ENCODE measurements at places on chromosomes 2 and 18.

GRCh38 chr2:213224366-213224765 lies 59.9 kb upstream of the SPAG16 start:
- DNase-seq, result no peak

DNA sequence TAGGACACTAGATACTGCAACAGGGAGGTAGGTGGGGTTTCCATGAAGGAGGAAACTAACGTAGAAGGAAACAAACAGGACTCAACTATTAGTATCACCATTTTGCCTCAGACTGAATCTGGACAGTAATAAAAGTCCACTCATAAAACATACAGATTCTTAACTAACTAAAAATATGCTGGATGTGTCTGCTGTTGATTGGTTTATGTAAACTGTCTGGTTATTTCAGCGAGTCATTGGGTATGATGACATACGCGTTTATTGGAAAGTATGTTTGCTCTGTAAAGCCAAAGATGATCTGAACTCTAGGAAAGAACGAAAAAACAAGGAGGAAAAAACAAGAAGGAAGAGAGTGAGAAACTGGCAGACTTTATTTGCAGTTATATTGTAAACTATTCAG lies 1816.1 kb upstream of the LRRTM1 start:
- no peak for DNase-seq

- no peak for DNase-seq
These were observed 15.4 kb downstream of the METTL4 start for GRCh38 chr18:2555895-2556294.

- no peak for DNase-seq
These were observed 271.5 kb upstream of the LYPD1 start for GRCh38 chr2:132941296-132942020.

DNA sequence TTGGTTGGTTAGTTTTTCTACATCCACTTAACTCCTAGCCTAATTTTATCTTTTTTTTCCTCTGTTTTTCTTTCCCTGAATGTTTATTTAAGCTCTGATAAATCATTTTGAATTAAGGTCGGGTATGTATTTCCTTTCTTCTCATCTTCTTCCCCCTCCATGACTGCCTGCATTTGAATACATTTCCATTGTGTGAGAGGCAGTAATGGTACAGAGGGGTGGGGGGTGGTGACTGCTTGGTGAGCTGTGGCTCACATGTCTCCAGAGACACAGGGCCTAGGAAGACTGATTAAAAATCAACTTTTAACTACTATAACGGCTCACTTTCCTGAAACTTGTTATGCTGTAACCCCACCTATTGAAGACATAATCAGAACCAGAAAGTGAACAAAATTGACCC lies 58.0 kb downstream of the NEDD4L start:
- no peak for DNase-seq

DNA sequence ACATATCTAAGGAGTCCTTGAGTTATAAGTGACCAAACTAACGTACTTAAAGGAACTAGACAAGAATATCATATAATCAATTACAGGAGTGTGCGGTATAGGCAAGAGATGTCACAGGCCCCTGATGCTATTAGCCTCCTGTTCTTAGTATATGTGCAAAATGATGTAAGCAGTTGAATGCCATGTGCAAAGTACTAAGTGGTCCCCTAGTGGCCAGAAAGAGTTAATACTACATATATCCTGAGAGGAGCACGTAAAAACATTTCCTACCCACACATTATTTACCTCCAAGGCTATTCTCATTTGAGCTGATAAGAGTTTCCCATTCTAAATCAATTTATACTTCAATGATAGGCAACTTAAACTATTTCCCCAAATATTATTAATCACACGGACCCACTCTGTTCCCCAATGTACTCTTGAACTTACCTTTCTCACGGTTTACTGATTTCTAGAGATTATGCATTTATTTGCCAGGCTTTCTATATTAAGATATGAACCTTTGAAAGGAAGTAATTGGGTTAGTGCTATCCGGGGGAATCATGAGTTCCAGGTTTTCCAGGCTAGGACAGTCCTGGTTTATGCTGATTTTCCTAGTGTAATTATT lies 158.0 kb upstream of the KLHL14 start:
- no peak for DNase-seq

DNA sequence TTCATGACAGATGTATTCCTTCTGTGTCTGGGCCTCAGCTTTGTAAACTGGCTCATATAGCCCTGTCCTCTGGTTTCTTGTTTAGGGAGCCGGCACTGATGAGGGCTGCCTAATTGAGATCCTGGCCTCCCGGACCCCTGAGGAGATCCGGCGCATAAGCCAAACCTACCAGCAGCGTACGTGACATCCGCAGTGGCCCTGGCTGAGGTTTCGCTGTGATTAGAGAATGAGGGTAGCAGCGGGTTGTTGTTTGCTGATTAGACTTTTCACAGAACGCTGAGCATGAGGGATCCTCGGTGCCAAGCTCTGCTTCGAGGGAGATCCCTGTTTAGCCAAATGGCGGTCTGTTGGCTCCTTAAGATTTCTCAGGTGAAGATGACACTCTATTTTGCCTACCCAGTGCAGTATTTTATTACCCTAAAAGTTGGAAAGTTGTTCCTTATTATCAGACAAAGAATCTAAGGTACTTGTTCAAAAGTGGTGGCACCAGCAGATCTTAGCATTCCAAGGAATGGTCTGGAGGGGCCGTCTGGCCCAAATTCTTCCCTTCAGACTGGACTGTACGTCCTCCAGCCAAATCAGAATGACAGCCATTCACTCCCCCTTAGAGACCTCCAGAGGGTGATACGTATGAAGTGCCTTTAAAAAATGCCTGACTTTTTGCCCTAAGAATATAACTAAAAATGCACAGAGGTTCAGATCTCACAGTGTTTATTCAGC lies 21.5 kb upstream of the GMCL1 start:
- no peak for DNase-seq

- DNase-seq, result peak; percentile 20
These were observed 256.5 kb downstream of the TPGS2 start for GRCh38 chr18:36572135-36572856.

GRCh38 chr2:27040282-27040681 lies 7.5 kb downstream of the TMEM214 start:
- no peak for DNase-seq

DNA sequence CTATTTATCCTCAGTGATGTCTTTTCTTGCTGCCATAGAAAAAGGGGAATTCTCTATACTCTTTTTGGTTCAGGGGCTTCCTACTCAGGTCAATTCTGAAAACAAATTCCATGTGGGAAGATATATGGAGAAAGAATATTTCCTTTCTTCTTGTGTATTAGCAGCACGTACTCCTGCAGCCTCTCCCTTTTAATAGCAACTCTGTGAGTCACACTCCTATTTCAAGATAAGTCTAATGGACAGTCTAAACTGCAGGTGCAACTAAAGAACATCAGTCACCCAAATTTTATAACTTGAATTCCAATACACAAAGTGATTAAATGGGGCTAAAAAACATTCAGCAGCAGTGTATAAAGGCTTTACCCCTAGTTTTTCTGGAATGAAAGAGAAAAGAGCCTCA lies 942.2 kb downstream of the CNTNAP5 start:
- DNase-seq, result no peak

- no peak for DNase-seq
These were observed 44.8 kb upstream of the KDM3A start for GRCh38 chr2:86396291-86396785.

- no peak for DNase-seq
These were observed 36.0 kb upstream of the SELENOI start for GRCh38 chr2:26309921-26310320.

- no peak for DNase-seq
These were observed 34.8 kb upstream of the ASB18 start for GRCh38 chr2:236298924-236299475.

DNA sequence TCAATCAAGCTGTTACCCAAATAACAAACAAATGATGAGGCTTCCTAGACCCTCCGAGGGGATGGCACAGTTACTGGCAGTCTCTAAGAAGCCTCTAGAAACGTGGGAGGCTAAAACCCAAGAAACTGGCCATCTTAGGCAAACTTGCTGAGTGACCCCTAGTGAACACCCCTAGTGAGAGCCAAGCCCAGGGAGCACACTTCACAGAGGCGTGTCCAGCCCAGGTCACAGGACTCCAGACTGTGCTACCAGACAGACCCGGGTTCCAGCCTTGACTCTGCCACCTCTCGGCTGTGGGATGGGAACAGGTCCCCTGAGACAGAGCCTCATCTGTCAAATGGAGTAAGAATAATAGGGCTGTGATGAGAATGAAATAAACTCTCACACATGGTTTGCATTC lies 83.5 kb upstream of the ASAP2 start:
- DNase-seq, result no peak

- no peak for DNase-seq
These were observed 60.8 kb downstream of the CEP192 start for GRCh38 chr18:13051950-13052349.

GRCh38 chr18:3970929-3971328 lies 484.2 kb downstream of the DLGAP1 start:
- DNase-seq, result no peak

DNA sequence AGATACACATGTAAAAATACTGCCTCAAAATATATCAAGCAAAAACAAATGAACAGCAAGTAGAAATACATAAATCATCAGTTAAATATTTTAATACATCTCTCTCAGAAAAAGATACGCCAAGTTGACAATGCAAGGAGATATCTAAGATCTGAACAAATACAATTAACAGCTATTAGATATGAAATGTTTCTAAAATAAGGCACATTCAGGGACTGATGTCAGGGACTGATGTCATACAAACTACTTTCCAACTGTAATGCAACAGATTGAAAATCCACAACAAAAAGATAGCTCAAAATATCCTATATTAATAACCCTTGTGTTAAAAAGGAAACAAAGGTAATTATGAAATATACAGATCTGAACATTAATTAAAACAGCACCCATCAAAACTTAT lies 51.7 kb downstream of the TLK1 start:
- DNase-seq, result no peak

GRCh38 chr2:65031341-65032018 lies 24.7 kb upstream of the CEP68 start:
- DNase-seq, result peak; percentile 49

- no peak for DNase-seq
These were observed 419 bp downstream of the EPHA4 start for GRCh38 chr2:221571551-221572218.

GRCh38 chr2:207256476-207257207 lies 90.9 kb upstream of the KLF7 start:
- DNase-seq, result no peak

DNA sequence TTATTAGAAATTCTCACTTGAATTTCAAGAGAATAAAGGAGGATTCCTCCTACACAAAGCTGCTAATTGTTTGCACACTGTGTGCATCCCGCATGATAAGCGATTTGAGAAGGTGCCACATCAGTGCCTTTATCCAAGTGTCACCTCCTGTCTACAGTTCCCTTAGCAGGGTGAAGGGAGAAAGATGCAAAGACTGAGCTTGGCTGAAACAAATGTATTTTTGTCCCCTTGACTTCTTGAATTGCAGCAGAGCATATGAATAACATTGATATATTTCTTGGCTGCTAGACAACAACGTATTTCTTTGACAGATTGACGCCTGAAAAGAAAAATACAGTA lies 255.1 kb downstream of the NEDD4L start:
- DNase-seq, result no peak

DNA sequence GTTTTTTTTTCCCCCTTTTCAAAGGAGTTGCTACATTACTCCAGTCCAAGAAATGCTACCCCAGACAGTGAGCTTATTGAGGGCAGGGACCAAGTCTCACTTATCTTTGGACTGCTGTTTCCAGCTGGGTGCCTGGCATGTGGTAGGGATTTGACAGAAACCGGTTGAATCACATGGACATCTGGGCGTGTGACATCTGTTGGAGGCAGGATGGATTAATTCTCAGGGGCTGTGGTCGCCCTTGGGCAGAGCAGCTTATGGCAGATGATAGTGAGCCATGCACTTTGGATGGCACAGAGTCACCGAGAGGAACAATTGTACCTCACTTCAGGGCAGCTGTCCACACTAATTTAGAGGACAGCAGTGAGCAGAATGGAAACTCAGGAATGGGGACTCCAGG lies 254.6 kb upstream of the ID2 start:
- no peak for DNase-seq

DNA sequence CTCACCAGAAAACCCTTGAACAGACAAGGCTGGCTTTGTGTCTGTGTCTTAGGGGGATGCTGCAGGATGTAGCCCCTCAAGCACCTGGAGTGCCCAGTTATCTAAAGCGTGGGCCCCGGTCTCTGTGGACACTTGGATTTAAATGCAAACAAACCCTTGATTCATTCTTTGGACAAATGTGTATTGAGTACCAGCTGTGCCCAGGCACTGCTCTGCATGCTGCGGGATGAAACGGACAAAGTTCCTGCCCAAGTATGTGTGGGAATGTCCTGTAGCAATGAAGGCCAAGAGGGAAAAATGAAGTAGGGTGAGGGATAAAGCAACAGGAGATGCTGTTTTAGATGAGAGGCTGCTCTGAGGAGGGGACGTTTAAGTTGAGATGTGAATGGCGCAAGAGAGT lies 53.9 kb downstream of the BOLA3 start:
- DNase-seq, result no peak

GRCh38 chr18:3452750-3453539 lies 3.0 kb downstream of the TGIF1 start:
- DNase-seq, result no peak

- DNase-seq, result no peak
These were observed 156.1 kb upstream of the RBMS1 start for GRCh38 chr2:160649698-160650097.
